ENCODE measurements at places on chromosomes 4 and X.
A peak's percentile ranks its signal among the peaks of the same experiment; 100 is the strongest.

- no peak for DNase-seq
Measured at GRCh38 chrX:69179380-69179911, 14.2 kb upstream of the PJA1 start.

DNA sequence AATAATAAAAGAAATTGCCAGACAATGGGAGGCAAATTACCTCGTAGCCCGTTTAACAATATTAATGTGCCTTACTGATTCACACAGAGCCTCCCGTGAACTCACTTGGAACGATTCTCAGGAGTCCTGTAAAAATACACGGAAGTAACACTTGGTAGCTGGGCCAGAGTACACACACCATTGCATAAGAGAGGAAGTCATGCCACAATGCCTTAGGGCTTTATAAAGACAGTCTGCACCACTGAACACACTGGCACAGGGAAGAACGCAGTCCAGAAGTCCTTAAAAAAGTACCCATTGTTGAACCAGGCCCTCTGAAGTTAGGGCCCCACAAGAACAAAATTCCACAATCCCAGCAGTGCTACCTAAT is 15.1 kb downstream of the SLC2A9 start:
- no peak for DNase-seq

GRCh38 chrX:24846550-24847150 is 152.9 kb downstream of the POLA1 start:
- no peak for DNase-seq

DNA sequence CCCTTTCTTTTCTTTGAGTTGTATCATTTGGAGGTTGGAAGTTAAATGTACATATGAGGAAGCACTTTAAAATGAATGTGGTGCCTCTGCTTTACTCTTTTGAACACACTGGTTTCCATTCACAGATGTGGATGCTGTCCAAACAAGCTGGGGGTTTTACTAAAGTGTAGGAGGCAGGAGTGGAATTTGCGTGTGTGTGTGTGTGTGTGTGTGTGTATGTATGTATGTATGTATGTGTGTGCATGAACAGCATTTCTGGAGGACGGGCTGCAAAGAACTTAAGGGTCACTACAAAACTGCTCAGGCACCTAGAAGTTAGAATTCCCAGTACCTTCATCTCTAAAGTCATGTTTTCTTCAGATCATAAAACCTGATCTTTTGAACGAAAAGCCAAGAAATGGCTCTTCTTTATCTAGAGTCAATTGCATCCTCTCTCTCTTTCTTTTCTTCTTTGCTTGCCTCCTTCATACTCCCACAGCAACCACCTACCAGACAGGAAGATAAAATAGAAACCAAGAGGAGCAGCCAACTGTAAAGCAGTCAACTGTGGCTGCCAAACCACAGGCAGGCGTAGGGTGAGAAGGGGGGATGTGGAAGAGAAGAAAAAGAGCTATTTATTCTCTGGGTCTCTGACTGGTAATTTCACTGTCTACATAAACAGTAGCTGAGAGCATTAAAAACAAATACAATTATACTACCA is 177.0 kb upstream of the RASGEF1B start:
- peak; percentile 38 for DNase-seq

DNA sequence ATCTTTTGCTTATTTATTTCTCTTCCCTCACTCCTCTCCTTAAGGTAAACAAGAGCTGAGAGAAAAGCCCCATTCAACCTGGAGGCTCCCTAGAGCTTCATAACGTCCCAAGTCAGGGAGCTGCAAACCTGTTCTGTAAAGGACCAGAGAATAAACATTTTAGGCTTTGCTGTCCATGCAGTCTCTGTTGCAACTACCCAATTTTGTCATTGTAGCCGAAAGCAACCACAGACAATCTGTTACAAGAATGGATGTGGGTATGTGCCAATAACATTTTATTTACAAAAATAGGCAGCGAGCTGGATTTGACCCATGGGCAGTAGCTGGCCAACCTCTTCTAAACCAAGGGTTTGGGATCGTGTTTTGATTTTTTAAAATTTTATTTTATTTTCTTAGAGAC is 71.3 kb upstream of the TBL1X start:
- no peak for DNase-seq

DNA sequence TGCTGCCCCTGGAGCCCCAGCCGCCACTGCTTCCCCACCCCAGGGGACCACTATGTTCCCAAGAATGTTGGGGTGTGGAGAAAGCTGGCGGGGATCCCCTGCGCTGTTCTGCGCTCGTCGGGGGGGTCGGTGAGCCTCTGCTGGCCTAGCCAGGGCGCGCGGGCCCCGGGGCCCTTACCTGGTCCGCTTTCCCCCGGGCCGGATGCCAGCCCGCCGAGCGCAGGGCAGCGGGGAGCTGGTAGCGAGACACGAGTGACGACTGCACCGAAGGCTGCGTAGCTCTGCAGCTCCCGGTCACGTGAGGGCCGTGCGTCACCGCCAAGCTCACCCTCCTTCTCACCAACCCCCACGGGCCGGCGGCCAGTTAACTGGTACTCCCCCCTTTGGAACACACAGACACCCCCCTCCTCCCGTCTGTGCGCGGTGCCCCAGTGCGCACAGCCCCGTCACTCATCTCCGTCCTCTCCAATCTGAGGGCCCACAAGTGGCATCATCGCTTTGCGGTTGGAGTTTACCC is at the start of gene BEX1:
TSS of gene BEX1 (minus strand) at position 254 of the 517 bp plus-strand sequence. CDS start 897 bp downstream, outside the sequence.
- DNase-seq, result no peak

- no peak for DNase-seq
Measured at GRCh38 chr4:7465017-7465416, 30.3 kb upstream of the PSAPL1 start.

GRCh38 chr4:40710484-40711254 is 39.1 kb upstream of the NSUN7 start:
- no peak for DNase-seq

DNA sequence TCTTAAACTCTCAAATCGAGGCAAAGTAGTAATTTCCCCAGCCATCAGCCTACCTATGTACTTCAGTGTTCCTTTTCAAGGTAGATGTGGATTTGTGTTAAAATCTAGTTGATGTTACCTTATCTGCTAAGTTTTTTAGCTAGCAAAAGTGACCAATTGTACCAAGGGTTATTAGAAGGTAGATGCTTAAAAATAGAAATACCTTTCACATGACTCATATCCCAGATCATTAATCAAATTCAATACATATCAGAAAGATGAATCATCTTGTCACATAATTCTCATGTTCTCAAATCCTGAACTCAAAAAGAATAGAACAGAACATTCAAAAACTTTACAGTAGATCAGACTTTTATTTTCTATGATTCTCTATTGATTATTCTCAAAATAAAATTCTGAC is 3.5 kb downstream of the ENAM start:
- no peak for DNase-seq

GRCh38 chr4:17721496-17722355 is 59.7 kb downstream of the FAM184B start:
- no peak for DNase-seq

GRCh38 chr4:32564626-32565025 is 1844.5 kb downstream of the PCDH7 start:
- DNase-seq, result no peak

DNA sequence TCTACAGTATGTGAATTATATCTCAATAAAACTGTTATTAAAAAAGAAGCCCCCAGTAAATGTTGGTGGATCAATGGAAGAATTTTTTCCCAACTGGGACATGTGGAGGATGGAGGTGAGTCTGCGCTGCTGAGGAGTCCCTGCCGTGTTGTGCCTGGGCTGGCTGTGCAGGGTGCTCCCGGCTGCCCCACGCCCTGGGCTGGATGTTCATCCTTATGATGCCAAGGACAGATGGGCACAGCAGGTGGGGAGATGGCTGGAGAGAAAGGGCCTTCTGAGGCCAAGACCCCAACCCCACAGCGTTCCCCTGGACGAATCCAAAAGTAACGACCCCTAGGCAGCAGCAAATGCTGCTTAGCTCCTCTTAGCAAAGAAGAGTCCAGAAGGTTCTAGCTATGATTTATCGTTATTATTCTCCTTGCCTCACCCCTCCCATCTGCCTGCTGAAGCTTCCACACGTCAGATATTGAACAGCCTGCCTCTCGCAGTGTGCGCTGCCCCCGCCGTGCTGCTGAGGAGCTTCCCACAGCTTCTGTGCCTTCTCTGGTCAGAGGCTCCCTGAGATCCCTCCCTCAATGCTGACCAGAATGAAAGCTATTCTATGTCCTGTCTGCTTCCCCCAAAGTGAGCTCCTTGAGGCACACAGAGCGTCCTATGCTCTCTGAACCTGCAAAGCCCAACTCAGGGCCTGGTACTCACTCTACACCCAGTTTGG is 26.5 kb downstream of the HMX1 start:
- DNase-seq, result no peak

DNA sequence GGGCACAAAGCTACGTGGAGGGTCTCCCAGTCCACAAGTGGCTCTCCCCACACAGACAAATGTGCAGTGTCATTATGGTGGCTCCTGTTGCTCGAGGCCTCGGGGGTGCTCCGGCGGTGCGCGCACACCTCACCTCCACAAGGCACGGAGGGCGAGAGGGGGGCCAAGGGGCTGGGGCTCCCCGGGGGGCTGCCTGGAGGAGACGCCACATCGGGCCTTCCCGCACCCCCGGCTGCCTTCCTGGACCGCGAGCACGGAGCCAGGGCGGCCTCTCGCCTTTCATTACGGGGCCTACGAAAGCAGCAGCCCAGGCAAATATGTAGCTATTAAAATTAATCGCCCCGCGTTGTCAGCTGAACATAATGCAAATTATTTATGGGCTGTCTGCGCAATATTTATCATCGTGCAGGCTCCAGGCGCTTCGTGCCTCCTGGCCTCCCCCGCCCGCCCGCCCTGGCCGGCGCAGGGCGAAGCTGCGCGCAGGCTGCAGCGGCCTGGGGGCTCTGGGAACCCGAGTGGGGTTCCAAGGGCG is 70.8 kb upstream of the BCOR start:
- no peak for DNase-seq

DNA sequence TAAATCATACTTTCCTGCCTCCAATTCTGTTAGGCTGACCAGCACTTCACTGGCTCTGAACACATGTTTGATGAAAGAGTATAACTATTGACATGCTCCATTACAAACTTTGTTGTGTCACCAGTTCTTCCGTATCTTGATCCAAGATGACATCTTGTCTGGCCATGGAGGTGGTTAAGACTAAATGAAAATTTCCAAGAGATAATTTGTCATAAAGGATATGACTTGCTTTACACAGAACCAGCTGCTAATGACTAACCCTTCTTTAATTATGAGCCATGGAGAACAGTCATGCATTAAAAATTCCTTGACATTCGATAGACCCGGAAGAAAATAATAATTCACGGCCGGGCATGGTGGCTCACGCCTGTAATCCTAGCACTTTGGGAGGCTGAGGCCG is 17.7 kb upstream of the N4BP2 start:
- DNase-seq, result no peak

- no peak for DNase-seq
Measured at GRCh38 chr4:1727117-1728031, 6.1 kb downstream of the TACC3 start.

- no peak for DNase-seq
Measured at GRCh38 chrX:7307720-7308119, 159.8 kb upstream of the PUDP start.

DNA sequence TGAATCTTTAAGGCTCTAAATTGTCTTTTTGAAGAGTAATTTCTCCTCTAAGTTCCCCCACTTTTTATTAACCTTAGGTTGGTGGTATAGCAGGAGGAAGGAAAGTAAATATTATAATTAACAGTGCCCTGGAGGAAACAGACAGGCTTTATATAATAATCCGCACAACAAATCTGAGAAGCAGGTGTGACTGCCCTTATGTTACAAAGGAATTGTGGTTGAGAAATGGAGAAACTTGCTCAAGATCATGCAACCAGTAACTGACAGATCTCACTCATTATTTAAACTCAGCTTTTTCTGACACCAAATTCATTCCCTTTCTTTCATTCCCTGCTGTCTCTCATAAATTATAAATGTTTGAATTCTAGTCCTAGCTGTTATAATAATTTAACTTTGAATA is 282.0 kb downstream of the PPP3CA start:
- DNase-seq, result no peak

GRCh38 chr4:95556207-95556859 is 7.6 kb upstream of the UNC5C start:
- DNase-seq, result no peak

All from central memory CD8-positive, alpha-beta T cell (primary cell).